ENCODE measurements at places on chromosomes 3 and 15. TPM values are rescaled to one million over a fixed set of nuclear protein-coding genes. Genes with fewer than 3 reads are reported as not detected.
A peak's percentile ranks its signal among the peaks of the same experiment; 100 is the strongest.

GRCh38 chr3:138948371-138949001 lies 1.5 kb downstream of the FOXL2NB start:
- no peak for DNase-seq

Gene TP53BP1
- total RNA-seq = 48.8 TPM

Gene RGMA
- total RNA-seq = 16.4 TPM

Gene GABRR3
- not detected for total RNA-seq

DNA sequence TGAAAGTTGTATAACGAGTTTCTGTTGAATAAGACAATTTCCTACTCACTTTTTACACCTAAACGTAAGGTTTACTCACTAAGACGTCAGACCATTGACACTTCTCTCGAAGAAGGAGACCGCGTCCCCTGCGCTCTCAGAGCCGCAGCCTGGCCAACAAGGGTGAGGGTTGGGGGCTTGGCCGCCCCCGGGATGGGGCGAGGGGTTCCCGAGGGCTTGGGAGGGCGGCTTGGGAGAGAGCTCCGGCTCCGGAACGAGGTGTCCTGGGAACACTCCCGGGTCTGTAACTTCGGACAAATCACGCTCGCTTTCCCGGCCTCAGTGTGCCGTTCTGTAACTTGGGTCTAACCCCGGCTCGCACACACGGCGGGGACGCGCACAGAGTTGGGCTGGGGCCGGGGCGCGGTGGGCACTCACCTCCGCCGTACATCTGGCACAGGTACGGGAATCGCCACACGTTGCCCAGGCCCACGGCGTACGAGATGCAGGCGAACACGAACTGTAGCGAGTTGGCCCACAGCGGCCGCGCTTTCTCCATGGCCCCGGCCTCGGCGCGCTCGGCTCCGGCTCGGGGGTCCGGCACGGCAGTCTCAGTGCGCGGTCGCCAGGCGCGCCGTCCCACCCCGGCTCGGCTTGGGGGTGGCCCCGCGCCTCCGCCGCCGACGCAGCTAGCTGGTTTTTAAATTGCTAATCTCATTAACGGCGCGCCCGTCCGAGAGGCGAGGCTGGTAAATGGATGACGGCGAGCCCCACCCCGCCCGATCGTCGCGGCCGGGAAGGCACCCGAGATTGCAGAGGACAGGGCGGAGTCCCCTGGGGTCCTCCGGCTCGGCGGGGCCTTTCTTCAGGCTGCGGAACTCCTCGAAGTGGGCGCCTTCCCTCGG lies at the start of gene SLC6A20:
Gene SLC6A20 (minus strand): TSS at position 655 of the 884 bp plus-strand sequence. CDS start 117 bp downstream, at position 538.
- no peak for DNase-seq

Gene ATP11B
- total RNA-seq = 58.5 TPM

GRCh38 chr3:78848392-78849288 lies 919.2 kb downstream of the ROBO1 start:
- no peak for DNase-seq

Gene ARF4
- total RNA-seq = 95.2 TPM

DNA sequence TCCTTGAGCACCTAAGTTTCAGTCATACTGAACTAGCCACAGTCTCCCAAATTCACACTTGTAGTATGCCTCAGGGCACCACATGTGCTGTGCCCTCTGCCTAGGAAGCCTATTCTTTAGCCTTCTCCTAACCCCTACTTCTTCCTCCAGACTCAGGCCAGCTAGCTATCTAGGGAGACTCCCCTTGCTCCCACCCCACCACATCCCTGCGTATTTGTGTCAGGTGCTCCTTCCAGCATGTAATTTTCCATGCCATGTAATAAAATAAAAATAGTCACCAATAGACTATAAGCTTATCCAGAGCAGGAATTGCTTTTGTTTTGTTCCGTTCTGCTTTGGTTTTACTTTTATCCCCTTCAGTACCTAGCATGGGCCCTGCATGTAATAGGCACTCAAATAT lies 14.9 kb upstream of the GJD2 start:
- no peak for DNase-seq

Gene TMEM212
- total RNA-seq = 0.09 TPM

DNA sequence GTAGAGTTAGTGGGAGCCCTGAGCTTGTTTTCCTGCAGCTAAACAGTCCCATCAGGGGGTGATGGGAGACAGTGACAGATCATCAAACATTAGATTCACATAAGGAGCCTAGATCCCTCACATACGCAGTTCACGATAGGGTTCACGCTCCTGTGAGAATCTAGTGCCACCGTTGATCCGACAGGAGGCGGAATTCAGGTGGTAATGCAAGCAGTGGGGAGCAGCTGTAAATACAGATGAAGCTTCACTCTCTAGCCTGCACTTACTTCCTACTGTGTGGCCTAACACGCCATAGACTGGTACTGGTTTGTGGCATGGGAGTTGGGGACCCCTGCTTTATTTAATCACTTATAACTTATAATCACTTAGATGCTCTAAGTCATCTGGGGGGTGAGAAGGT lies 179.1 kb downstream of the AKAP13 start:
- DNase-seq = no peak

DNA sequence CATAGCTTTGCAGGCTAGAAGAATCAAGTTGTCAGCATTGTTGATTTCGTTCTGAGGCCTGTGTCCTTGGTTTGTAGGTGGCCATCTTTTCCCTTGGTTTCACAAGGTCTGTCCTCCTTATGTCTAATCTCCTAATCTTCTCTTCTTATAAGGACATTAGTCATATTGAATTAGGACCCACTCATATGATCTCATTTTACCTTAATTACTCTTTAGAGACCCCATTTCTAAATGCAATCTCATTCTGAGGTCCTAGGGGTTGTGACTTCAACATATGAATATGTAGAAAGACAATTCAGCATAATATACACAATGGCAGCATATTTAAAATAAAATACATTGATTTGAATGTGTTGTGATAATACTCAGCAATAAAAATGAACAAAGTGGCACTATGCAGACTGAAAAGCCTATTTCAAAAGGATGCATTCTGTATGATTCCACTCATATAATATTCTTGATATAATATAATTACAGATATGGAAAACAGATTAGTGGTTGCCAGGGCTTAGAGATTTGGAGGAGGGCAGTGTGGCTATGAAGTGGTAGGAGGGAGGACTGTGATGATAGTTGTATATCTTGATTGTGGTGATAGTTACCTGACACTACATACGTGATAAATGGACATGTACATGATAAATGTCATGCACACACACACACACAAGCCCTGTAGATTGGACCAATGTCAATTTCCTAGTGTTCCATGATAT lies 431.0 kb downstream of the EPHA6 start:
- no peak for DNase-seq

DNA sequence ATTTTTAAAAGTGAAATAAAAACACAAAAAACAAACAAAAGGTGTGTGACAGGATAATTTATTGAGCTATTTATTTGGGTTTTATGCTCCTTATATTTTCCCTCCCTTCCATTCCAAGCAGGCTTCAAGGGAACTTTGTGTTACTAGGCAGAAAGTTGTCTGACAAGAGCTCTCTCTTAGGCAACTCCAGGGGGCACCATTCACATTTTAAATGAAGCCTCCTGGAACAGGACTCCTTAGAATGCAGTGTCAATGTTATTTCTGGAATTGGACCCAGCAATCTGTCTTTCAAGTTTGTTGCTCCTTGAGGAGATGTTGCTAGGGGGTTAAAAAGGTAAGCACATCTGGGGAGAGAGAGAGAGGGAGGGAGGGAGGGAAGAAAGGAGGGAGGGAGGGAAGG lies 5.4 kb upstream of the RFX7 start:
- peak; percentile 23 for DNase-seq

Gene IQCH
- 1.6 TPM for total RNA-seq

DNA sequence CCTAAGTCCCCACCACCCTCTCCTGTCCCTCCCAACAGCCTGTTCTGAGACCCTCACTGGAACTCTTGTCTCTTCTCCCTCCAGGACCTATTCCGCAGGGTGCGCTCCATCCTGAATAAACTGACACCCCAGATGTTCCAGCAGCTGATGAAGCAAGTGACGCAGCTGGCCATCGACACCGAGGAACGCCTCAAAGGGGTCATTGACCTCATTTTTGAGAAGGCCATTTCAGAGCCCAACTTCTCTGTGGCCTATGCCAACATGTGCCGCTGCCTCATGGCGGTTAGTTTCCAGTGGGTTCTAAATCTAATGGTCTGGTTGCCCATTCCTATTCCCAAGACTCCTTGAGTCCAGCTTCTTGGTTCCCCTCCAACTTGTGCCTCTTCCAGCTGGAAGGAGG lies 9.3 kb downstream of the EIF4G1 start:
- no peak for DNase-seq

GRCh38 chr15:57421551-57421950 lies 45.2 kb downstream of the CGNL1 start:
- DNase-seq = no peak

DNA sequence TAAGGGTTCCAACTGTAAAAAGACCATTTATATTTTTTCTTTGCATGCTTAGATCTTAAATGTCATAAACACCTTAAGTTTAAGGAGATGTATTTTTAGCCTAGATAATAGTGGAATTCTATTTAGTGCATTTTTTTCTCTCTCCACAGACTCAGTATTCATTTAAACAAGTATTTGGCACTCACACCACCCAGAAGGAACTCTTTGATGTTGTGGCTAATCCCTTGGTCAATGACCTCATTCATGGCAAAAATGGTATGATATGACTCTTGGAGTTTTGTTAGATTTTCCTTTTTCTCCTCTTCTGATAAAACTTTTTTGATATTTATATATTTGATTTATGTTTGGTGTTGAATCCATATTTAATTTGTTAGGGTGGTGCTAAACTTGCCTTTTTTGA lies 7.3 kb downstream of the KIF23 start:
- no peak for DNase-seq

DNA sequence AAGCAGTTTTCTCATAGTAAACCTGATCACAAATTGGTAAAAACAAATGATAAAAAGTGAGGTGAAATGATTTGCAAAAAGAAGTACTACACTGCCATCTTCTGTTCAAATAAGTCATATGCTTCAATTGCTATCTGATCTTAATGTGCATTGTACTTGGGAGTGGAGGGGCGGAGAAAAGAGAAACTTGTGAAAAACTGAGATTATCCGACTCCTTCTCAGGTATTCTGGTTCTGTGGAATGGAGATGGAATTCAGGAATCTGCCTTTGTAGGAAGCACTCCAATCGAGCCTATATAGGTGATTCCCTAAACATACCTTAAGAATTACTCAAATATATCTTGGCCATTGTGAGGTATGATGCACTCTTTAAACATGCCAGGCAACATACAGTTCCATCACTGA lies 180.6 kb downstream of the CHL1 start:
- peak; percentile 27 for DNase-seq
